ENCODE measurements at places on chromosomes 3 and 15.

GRCh38 chr3:139533781-139534454, 5.6 kb downstream of the RBP1 start:
- DNase-seq, result peak; percentile 40

DNA sequence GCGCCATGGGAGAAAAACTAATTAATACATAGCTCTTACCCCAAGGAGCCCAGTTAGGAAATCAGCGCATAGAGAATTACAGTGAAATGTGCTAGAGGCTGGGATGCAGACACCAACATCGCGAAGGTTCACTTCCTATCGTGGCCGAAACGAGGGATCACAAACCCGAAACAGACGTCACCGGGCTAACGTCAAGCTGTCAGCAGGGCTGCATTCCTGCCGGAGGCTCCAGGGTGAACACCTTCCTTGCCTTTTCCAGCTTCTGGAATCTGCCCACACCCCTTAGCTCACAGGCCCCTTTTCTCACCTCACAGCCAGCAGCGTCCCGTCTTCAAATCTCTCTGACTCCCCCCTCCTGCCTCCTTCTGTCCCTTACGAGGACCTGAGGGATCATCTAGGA, 13.0 kb downstream of the GP5 start:
- no peak for DNase-seq

DNA sequence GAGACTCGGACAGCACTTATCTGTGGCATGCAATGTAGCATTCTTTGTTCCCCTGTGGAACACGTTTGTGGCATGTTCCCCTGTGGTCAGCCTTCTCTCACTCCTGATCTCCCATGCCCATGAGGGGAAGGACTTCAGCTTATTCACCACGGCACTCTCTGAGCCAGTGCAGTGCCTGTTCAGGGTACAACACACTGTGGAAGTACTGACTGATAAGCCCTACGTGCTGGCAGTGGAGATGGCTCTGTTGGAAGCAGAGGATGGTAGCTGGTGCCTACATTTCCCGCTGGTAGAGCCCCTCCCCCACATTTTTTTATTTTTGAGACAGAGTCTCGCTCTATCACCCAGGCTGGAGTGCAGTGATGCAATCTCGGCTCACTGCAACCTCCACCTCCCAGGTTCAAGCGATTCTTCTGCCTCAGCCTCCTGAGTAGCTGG, 43.5 kb upstream of the ETV5 start:
- no peak for DNase-seq

GRCh38 chr3:195187609-195188425, 83.1 kb downstream of the XXYLT1 start:
- no peak for DNase-seq

GRCh38 chr3:104514371-104514770, 852.3 kb upstream of the ALCAM start:
- DNase-seq, result no peak

DNA sequence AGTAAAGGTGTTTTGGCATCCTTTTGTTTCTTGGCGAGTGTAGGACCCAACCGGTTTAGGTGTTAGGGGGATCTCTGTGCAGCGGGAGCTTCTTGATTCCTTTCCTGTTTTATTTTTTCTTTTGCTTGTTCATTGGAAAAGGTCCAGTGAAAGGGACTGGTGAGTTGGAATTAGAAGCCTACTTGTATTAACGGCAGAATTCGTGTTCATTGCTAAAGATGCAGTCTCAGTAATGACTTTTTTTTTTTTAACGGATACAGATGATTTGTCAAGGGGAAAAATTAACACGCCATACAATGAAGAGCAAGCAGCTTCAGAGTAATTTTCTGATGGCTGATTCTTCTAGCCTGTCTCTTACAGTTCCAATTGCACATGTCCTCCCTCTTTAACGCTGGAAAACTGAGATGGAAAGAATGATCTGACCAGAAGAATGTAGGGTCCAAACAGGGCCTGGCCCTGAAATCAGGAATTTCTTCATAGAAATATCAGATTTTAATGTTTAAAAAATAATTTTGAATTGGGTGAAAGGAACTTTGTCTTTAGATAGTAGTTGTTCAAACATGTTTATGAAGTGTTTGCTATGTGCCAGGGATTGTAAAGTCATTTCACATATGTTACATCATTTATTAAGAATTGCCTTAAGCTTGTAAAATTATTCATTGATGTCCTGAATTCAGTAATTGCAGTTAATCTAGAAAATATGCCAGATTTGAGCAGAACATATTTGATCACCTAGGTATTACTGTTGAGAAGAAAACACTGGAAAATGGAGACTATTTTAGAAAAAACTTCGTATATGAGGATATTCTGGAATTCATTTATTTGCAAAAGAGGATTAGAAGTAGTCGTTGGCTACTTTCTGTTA, 1.4 kb downstream of the MAPK6 start:
- DNase-seq, result no peak

DNA sequence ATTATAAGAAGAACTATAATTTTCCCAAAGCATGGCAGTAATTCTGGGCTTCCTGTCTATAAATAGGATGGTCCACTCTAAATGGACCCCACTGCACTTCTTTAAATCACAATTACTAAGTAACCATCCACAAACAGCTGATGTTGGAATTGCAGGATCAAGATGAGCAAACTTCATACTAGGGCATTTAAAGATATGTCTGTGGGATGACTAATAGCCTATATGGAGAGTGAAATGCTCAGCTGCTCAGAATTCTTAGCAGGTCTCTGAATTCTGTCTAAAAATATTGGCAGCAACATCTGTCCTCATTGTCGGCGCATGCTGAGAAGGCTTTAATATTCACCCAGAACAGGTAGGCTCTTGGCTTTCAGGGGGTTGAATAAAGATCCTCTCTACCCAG, 140.4 kb downstream of the SATB1 start:
- no peak for DNase-seq

DNA sequence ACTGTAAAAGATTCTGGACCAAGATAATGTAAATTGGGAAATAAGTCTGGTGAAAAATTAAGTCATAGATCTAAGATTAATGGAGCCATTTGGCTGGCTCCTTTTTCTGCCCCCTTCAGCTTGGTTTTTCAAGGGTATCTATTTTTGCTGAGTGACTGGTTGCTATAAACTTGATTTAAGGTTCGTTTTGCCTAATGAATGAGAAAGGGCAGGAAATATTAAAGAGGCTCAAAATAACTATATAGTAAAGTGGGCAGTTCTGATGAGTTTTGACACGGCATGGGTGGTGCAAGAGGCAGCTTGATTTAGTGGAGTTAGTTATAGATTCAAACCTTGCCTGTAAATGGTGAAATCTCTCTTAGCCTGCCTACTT, 140.7 kb downstream of the STAC start:
- no peak for DNase-seq

- no peak for DNase-seq
These were observed 9.1 kb downstream of the TIMMDC1 start for GRCh38 chr3:119507404-119507803.

GRCh38 chr3:192825657-192826200, 91.9 kb downstream of the MB21D2 start:
- DNase-seq, result no peak

GRCh38 chr15:99993262-99993661, 260.0 kb upstream of the LYSMD4 start:
- DNase-seq, result no peak

GRCh38 chr15:77340245-77340644, 79.7 kb downstream of the PEAK1 start:
- DNase-seq, result no peak

- DNase-seq, result no peak
These were observed 136.7 kb upstream of the VEPH1 start for GRCh38 chr3:157639756-157640426.

- DNase-seq, result no peak
These were observed 238.0 kb downstream of the XXYLT1 start for GRCh38 chr3:195032955-195033354.

DNA sequence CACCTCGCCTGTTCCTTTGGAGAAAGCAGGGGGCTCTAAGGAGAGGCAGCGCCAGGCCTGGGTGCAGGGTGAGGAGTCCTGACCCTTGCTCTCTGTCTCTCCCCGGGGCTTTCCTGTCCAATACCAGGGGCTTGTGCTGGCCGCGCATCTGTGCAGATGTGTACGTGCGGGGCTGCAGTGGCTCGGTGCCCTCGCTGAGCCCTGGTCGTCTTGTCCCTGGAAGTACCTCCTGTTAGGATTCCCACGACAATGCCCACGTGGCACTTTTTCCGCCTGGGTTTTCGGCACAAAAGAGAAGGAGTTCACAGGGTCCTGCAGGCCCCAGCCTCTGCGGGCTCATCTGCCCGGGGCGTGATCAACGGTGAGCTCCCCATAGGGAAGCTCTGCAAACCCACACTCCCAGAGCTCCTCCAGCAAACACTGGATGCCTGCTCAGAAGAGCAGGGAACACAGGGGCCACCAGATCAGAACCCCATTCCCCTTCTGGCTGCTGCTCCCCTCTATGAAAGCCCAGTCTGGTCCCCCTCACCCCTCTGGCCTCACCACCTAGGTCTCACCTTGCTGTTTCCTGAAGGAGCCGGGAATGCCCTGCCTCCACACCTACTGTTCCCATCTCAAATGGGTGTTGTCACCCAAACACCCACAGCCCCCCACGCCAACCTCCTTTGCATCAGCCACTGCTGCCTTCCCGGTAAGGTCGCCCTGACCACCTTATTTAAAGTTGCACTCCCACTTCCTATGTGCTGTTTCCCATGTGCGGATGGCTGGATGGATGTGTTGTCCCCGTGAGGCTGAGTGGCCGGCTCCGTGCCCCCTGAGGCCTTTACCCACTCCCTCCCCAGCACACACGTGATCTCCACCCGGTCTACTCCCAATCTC, 62.6 kb upstream of the PRR20G start:
- no peak for DNase-seq

- DNase-seq, result no peak
These were observed 82.8 kb upstream of the IGF1R start for GRCh38 chr15:98565566-98565965.

GRCh38 chr15:79897701-79898113, 893 bp upstream of the MTHFS start:
- DNase-seq, result no peak

DNA sequence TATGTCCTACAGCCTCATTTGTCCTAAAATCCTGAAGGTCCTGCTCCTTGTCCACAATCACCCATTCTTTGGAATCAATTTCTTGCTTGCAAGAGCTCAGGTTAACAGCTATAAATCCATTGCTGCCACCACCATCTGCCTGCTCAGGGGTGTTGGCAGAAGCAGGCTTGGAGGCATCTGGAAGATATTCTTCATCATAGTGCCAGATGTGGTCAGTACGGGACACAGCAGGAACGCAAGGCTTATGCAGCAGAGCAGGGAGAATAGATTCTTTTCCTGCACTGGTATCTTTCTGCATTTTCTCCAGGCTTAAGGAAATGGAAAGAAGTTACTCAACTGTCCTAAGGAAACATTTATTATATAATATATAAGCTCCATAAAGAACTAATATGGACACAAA, 38.5 kb upstream of the CDAN1 start:
- no peak for DNase-seq

DNA sequence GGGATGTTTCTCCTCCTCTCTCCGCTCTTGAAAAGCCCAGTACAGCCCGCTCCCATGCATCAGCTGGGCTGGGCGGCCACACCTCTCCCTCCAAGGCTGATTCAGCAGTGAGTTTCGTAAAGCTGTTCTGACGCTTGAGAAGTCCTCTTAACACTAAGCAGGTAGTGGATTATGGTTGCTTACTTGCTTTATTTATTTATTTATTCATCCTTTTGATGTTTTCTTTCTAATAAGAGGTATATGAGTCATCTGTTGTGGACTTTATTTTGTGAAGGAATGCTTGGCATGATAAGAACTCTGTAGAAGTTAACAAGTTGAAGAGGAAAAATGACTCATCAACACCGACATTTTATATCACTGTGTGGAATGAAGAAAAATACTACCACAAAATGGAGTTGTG, 285.0 kb downstream of the SQOR start:
- no peak for DNase-seq

- DNase-seq, result no peak
These were observed 987.9 kb downstream of the NTRK3 start for GRCh38 chr15:87268675-87269074.

DNA sequence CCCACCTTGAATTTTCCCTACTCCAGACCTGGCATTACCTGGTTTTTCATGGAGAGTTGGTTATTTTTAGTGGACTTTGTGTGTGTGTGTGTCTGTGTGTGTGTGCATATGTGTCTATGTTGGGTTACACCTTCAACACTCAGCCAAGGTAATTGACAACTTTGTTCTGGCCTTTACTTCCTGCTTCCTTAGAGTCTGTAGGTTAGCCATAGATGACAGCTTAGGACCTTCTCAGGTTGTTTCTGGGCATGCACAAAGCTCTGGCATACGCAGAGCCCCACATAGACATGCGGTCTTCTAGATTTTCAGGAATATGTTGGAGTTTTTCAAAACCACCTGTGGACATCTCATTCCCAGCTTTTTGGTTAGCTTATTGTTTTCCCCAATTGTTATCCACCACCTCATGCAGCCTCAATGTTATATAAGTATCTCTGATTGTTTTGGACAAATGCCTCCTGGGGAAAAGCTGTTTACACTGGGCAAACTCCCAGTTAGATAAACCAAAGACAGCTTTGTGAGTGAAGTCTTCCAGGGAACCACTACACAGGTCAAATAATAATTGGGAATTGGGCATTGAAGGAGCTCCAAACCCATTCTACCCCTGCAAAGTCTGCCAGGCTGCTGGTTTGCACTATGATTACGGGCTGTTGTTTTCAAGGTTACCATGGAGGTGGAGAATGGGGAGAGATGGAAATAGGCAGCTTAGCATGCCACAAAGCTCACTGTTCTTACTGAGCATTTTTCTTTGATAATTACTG, 201.2 kb downstream of the ADAMTSL3 start:
- no peak for DNase-seq

All from glutamatergic neuron (in vitro differentiated cells).